Panc1 (cell line): ENCODE measurements at places on chromosomes 7 and 10.

GRCh38 chr7:13072014-13072413 is 384.6 kb downstream of the ARL4A start:
- no peak for DNase-seq

DNA sequence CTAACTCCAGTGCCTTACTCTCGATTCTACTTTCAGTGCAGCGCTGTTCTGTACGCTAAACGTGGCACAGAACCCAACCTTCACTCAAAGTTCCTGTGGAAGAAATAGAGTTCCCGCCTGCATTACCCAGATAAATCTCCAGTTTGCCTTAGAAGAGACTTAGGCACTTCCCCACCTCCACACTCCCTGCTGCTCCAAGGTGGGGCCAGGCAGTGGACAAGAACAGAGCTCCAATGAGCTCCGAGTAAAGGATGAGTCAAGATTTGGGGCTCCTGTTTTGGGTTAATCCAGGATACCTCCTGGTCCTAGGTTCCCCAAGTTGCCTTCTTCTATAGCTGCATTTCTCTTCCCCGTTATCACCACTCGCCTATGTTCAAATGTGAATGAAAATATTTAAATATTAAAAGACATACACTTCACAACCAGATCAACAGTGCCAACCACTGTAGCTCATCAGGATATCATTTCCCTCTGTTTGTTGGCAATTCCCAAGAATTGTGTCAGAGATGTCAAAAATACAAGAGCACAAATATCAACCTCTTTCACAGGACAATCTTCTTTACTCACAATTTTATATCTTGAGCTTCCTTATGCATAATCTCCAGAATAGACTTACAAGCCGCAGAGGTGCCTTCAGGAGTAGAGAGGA is 48.0 kb downstream of the MALSU1 start:
- no peak for DNase-seq

DNA sequence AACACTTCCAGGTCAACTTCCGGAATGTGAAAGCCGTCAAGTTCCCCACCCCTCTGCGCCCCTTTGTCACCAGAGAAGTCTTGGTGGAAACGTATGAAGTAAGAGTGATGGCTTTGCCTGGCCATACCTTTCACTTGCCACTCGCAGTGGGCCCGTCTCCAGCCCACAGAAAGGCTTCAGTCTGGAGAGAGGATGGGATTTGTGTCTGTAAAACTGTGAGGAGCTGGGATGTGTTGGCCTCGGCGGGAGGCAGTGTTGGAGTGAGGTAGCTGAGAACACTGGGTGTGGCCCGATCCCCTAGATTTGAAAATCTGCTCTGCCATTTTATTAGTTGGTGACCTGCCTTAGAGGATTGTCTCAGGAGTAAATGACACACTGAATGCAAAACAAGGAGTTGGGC is 6.4 kb downstream of the ADCK2 start:
- DNase-seq = no peak

GRCh38 chr10:93456480-93456879 is 25.7 kb downstream of the MYOF start:
- no peak for DNase-seq

DNA sequence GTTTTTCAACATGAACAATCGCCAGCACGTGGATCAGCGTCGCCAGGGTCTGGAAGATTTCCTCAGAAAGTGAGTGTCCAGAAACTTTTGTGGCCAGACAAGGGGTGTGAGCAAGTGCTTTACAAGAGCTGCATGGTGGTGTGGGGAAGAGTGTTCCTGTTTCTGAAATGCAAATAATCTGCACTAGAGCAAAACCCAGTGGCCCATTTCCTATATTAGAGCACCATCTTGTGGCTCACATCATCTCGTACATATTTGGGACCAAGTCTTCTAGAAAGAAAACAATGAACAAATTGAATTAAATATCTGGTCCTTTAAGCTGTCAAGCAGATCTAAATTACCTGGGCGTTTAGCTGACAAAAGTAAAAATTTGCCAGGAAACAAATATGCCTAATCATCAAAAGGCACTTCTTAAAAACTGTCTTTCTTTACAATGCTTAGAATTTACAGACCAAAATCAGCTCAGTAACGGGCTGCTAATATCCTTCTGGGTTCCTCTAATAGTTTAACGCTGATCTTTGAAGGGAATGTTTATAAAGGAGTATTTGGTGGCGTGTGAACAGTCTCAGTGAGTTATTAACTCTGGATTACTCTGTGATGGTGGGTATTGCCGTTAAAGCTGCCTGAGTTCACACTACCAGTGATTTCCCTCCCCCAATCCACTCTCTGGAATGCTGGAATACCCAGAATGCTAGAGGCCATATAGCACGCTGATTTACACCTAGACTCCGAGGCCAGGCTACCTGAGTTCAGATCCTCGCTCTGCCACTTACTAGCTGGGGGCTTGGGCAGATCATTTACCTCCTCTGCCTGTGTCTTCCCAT is 73.6 kb downstream of the SNX10 start:
- peak; percentile 69 for DNase-seq

GRCh38 chr10:17734432-17735080 is 17.4 kb upstream of the TMEM236 start:
- DNase-seq = no peak

DNA sequence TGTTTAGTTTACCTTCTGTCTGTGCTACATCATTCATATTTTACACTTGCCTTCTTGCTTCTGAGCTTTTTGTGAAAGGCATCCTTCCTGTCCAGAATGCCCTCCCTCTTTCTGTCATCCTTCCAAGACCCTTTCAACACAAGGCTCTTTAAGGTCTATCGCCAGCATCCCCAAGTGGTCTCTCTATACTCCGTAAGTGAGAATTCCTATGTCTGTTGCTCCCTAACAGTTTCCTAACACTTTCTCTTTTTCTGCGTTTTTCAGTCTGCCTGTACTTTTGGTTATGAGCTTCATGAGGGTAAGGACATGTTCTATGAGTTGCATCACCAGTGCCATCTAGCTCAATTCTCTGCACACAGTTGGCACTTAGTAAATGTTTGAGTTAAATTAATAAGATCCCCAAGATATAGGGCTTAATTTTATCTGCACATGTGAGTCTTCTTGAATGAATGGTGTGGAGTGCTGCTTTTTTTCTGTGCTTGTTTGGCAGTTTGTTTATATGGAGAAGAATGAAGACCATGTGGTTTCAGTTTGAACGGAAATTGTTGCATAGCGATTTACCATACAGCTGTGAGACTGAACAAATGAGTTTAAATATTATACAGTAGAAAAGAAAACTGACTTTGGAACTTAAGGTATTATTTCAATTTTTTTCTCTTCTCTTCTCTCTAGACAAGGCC is 29.4 kb downstream of the RABGEF1 start:
- DNase-seq = no peak

DNA sequence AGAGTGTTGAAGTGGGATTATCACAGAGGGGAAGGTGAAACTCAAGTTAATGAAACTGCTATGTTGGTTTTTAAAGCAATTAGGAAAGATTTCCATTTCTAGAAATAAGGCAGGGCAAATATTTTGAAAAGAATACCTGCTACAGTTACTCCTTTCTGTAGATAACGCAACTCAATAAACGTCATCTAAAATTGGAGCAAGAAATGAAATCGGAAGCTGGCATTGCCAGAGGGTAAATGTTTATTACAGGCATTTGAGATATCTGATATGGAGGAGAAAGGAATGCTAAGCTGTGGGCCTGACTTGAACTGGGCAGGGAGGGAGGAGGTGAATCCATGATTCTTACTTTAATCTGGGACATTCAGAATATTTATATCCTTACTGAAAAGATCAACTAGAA is 217.0 kb upstream of the ADARB2 start:
- no peak for DNase-seq

- no peak for DNase-seq
These were observed 44.7 kb downstream of the DNAJC12 start for GRCh38 chr10:67793313-67793712.

GRCh38 chr7:5572439-5572838 is 148.8 kb upstream of the TNRC18 start:
- no peak for DNase-seq

DNA sequence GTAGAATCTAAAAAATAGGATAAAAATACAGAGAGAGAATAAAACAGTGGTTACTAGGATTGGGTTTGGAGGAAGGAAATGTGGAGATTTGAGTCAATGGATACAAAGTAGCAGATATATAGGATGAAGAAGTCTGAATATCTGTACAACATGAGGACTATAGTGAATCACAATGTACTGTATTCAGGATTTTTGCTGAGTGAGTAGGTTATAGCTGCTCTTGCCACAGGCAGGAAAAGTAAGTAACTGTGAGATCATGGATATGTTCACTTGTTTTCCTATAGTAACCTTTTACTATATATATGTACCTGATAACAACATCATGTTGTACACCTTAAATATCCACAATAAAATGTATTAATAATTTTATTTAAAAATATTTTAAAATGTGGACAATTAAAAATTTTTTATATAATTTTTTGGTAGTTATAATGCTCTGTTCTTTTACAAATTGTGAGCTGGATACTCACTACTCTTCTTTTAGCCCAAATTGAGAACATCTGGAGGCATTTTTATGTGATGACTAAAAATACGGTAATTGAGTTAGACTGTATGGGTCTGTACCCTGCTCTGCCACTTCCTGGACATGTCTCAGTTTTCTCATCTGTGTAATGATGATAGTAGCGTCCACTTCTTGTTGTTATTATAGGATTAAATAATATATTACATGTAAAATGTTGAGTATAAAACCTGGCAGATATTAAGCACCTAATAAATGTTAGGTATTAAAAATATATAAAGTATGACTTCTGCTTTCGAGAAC is 439.1 kb downstream of the AUTS2 start:
- no peak for DNase-seq

- no peak for DNase-seq
These were observed 134.9 kb upstream of the SAMD8 start for GRCh38 chr10:74976565-74976964.

DNA sequence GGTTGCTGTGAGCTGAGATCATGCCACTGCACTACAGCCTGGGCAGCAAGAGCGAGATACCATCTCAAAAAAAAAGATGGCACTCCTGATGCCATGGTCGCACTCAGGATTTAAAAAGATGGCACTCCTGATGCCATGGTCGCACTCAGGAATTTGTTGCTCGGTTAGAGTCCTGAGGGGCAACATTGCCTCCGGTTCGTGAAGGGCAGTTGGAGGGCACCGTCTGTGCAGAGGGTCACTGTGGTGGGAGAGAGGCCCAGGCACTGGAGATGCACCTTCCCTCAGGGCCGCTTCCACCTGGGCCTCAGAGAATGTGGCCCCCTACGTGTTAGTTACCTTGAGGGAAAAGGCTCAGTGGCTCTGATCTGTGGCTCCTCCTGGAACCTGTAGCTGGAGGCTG is 18.3 kb downstream of the GTPBP4 start:
- DNase-seq = no peak

DNA sequence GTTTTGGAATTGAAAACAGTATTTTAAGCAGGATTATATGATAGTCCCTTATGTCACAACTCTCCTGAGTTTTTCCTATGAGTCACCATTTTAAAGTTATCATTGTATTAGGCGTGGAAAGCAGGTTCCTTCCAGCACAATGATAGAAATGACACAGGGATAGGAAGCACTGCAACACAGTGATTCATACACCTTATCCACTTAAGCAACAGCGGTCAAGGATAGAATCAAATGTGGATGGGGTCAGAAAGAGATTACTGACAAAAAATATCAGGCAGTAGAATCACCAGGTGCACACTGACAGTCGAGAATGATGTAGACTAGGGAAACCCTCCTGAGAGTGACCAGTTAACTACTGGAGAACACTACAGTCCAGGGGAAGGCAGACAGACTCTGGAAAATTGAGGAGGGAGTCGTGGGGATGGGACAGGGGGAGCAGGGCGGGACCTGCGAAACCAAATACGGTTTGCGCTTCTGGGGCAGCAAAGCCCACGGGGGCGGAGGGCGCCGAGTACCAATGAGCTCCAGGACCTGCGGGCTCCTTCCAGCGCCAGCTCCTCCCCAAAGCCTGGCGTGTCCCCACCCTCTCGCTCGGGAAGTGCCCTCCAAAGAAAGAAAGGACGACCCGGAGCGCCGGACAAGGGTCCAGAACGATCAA is 479 bp downstream of the PNPLA8 start:
- DNase-seq = peak; percentile 61

- no peak for DNase-seq
These were observed 117.0 kb upstream of the MBL2 start for GRCh38 chr10:52889611-52890010.

- no peak for DNase-seq
These were observed 4.2 kb upstream of the MAFK start for GRCh38 chr7:1526271-1526754.

- peak; percentile 12 for DNase-seq
These were observed 92.6 kb downstream of the POLL start for GRCh38 chr10:101495324-101495925.

DNA sequence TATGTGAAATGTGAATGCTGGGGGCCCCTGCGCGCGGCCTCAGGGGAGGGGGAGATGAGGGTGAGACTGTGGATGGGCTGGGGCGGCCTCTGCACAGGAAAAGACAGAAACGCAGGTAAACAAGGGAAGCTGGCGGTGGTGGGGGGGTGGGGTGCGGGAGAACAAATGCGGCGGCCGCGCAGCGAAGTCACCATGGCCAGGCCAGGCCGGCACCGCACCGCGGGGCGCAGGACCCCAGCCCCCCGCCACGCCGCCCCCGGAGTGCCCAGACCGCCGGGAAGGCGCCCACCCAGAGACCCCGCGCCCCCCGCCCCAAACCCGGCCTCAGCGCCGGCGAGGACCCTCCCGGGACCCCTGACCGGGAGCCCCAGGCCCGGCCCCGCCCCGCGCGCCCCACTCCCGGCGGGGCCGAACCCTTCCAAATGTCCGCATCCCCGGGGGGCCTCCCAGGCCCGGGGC is 14.5 kb upstream of the DNAAF5 start:
- no peak for DNase-seq

DNA sequence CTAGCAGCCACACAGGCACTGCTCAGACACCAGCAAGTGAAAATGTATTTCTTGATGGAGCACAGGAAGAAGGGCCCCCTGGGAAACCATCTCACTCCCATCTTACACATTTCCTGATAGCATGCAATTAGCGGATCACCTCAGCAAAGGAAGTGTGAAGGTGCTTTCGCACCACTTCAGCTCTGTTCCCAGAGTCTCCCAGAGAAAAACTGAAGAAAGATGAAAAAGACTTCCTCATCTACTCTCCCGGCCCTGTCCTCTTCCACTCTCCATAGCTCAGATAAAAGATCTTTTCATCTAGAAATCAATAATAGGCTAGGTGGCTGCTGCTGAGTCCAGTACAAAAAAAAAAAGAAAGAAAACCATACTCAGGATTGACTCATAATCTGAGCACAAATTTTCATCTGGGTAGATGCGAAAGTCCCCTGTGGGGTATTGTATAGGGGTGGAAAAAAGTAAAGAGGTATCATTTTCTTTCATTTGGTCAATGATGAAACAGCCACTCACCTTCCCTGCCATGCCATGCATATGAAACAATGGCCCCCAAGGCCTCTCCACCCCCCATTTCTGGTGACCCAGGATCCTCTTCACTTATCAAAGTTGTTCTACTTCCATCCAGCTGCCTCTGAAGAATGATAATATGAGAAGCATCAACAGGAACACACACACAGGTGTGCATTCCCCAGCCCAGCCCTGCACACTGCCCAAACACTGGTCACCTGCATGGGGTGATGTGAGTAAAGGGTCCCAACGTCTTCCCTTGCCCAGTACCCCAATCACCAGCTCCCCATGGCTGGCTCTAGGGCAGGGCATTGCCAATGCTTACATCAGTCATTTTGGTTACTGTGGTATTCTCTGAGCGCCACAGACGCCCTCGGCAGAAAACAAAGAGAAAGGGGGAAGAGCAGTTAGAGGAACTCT is 48.8 kb upstream of the DGKI start:
- DNase-seq = no peak

GRCh38 chr7:108805808-108806397 is 236.2 kb downstream of the DNAJB9 start:
- no peak for DNase-seq

GRCh38 chr7:151251689-151252560 is 3.4 kb upstream of the SMARCD3 start:
- no peak for DNase-seq
